Caudate nucleus (tissue), 63 donors: ENCODE measurements at places on chromosomes 1 and 21.

GRCh38 chr1:37448691-37449417 lies 25.5 kb upstream of the ZC3H12A start:
- DNase-seq: no peak

GRCh38 chr21:37153196-37153934 lies 80.3 kb downstream of the TTC3 start:
- no peak for DNase-seq

DNA sequence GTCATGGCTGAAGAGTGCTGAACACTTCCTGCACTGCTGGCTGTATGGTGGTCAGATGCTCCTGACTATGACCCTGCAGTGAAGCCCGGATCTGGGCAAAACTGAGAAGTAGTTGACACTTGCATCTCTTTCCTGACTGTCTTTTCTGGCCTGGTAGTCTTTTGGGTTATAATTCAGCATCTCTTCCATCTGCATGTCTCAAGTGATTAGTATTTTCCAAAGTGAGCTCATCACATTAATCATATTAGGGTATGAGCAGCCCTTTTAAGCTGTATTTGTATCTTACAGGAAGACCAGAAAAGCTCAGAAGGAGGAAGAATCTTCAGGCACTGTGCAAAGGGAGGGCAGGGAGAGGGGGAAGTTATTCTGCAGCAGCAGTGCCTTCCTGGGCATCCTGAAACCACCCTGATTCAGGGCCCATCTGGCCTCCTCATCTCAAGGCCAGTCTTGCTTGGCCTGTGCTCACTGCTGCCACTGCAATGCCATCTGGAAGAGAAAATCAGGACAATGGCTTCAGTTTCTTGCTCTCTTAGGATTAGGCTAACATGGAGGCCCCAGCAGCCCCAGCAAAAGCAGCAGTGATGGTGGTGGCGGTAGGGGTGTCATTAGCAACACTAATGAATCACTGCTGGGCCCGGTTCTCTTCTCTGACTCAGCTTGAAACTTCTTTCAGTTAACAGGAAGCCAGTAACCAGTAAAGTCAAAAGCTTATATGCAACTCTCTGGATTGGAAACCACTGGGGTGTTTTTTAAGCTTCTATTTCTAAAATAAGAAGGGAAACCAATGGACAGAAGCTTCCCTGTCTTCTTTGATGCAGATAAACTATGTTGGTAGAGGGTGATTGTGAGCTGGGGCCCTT lies 63.3 kb upstream of the WDR26 start:
- peak; percentile 14 for DNase-seq

DNA sequence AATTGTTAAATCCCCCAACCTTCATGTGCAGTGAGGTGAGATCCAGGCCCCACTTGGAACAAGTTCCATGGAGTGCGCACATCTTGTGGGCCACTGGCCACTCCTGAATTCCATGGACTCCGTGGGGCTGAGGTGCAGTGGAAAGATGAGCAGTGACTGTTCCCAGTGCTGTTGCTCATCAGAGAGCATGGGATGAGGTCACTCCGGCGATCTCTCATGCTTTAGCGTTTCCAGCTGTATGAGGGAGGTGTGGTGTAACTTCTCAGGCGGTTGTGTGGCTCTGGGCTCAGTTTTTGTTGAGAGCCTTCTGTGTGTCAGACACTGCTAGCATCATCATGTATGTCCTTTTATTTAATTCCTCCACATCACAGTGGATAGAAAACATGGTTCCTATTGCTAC lies 96.2 kb downstream of the GALNT2 start:
- DNase-seq: no peak

GRCh38 chr1:94743862-94744261 lies 76.3 kb upstream of the SLC44A3 start:
- no peak for DNase-seq

DNA sequence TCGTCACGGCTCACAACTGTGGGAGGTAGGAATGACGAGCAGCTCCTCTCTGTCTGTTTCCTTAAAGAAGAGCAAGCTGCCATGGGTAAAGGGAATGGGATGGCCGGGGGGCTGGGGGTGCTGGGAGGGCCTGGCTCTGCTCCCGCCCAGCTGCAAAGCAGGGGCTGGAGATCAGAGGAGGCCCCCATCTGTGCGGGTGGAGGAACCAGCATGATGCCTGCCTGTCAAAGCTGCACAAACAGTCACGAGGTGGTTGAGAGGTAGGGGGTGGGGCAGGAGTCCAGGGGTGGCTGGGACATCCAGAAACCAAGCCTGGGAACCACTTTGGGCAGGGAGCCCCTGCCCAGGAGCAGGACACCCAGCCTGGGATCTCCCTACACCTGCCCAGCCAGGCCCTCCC lies 12.6 kb downstream of the SLC41A1 start:
- no peak for DNase-seq

GRCh38 chr1:111513410-111514020 lies 10.1 kb upstream of the ADORA3 start:
- peak; percentile 24 for DNase-seq

DNA sequence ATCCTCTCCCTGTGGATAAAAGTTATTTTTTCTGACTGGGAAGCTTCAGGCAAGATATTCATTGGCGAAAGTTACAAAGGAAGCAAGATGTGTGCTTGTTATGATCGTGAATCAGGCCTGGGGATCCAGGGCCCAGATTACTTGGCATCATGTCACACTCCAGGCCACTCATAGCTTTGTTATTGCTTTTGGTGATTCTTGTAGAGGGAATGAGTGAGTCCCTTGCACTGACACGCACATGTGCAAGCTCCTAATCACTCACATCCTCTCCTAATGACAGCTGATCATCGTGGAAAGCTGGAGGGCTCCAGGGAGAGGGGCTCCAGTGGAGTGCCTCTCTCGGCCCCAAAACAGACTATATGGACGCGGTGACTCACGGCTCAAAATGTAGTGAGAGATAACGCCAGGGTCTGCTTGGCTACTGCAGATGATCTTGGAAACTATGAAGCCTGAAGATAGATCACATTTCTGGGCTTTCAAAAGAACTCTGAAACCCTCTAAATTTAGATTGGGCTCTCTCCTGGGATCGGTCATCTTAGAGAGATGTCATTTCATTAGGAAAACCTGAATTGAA lies 481.1 kb upstream of the USP24 start:
- no peak for DNase-seq

DNA sequence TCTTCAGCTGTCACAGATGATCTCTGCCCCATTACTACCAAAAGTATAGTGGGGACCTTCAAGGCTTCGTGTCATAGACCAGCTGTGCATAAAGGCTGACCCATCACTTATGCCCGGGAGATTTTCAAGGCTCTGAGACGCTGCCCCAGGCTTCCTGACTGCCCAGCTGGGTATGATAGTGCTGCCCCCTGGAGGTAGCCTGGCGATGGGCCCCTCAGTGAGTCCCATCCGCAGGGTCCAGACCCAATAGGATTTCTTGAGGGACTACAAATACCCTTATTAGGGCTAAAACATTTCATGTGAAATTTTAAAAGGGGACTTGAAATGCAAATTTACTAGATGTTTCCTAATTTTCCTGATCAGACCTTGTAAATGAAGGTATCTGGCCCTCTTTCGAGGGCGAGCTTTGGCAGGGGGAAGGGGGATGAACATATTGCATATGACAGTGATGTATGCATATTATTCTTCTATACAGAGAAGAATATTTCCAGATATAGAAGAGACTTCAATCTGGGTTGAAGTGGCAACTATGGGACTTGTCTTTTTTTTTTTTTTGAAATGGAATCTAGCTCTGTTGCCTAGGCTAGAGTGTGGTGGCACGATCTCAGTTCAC lies 11.7 kb upstream of the FCMR start:
- DNase-seq: no peak

DNA sequence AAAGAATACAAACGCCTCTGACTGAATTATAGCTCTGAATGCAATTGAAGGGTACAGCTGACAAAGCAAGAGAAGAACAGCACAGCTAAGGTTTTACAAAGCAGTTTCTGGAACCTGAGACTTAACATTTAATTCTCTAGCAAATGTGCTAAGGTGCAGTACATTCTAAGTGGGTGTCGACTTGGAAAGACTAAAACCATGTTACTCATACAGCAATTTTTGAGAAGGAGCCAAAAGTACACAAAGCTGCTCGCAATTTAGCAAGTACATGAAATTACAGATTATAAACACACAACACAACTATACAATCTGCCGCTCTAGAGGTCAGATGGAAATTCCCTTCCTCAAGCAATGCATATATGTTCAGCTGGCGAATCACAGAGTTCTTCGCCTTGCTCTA lies 121.9 kb downstream of the TIAM1 start:
- DNase-seq: no peak

DNA sequence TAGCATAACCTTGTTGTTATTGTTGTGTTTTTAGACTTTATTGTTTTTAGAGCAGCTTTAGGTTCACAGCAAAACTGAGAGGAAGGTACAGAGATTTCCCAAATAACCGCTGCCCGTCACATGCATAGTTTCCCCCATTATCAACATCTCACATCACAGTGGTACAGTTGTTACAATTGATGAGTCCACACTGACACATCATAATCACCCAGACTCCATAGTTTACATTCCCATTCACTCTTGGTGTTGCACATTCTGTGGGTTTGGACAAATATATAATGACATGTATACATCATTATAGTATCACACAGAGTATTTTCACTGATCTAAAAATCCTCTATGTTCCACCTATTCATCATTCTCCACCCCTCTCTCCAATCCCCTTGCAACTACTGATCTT lies 25.9 kb upstream of the TOR3A start:
- no peak for DNase-seq

GRCh38 chr1:113567427-113567826 lies 177.1 kb downstream of the MAGI3 start:
- no peak for DNase-seq

GRCh38 chr1:167792188-167792565 lies 70.4 kb downstream of the MPZL1 start:
- DNase-seq: no peak

DNA sequence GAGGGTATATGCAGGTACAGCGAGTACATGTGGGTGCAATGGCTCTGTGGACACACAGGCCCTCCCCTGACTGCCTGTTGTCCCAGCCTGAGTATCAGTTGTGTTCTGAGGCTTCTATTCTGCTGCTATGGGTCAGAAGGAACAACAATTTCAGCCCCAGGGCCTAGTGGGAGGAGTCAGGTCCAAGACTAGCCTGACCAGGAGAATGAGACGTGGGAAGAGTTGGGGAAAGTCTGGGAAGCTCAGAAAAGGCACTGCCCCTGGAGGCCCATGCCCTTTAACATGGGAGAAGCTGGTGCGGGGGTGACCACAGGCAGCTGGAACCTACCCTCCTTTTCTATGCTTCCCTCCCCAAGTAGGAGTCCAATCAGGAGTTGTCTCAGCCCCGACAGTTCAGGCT lies 7.7 kb downstream of the IGSF8 start:
- no peak for DNase-seq

- no peak for DNase-seq
Observed at GRCh38 chr1:147820761-147821297, 60.4 kb upstream of the GJA5 start.

GRCh38 chr1:975896-976683 lies 5.8 kb downstream of the PERM1 start:
- DNase-seq: no peak

GRCh38 chr1:183270541-183271141 lies 84.6 kb downstream of the LAMC2 start:
- no peak for DNase-seq

DNA sequence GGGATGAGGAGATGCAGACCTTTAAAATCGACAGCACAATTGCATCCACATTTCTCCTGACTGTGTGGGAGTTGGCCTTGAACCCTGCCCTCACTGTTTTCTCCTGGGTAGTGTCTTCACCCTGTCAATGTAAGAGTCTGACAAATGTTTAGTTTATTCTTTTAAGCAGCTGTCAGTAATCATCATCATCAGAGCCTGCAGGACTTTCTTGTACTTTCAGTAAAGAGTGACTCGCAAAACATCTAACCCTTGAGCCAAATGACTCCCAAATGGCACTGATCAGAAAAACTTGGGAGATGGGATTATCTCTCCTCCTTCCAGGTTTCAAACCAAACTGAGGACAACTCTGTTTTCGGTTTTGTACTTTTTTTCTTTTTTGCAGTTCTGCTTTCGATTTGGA lies 460.2 kb downstream of the KIF26B start:
- no peak for DNase-seq

- DNase-seq: peak; percentile 40
Observed at GRCh38 chr1:172398970-172399755, 21.3 kb upstream of the C1orf105 start.

- no peak for DNase-seq
Observed at GRCh38 chr1:234862360-234862943, 252.5 kb upstream of the IRF2BP2 start.

- DNase-seq: no peak
Observed at GRCh38 chr1:49606082-49606481, 417.7 kb downstream of the AGBL4 start.

- no peak for DNase-seq
Observed at GRCh38 chr1:220803401-220804201, 16.9 kb downstream of the MTARC1 start.

- DNase-seq: no peak
Observed at GRCh38 chr1:65773391-65774123, 19.1 kb upstream of the PDE4B start.

GRCh38 chr1:218529646-218530300 lies 184.6 kb downstream of the TGFB2 start:
- no peak for DNase-seq

GRCh38 chr1:202807451-202807925 lies 733 bp downstream of the KDM5B start:
- DNase-seq: no peak

DNA sequence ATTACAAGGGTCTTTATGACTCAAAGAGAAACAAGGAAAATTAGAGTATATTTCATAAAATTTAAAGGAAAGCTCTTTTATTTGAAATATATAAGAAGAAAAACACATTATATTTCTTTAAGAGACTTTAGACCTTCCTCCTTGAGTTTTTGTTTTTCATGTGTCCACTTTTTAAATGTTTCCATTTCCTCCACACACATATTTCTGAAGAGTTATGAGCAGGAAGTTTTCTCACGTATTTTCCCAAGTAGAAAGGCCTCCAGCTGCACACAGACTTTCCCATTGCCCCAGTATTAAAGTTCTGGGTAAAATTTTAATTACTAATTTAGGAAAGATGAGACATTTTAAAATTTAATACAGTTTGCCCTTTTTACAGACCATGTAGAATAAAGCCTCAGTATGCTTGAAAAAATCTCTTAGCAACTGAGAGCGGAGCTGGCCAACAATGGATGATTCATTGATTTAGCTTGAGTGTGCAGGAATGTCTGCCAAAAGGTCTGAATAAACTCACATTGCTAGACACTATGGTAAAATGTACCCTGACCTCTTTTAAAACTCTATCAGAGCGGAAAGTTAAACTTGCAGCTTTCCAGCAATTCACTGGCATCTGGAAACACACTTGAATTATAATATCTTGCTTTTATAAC lies 57.9 kb downstream of the DDAH1 start:
- DNase-seq: no peak

DNA sequence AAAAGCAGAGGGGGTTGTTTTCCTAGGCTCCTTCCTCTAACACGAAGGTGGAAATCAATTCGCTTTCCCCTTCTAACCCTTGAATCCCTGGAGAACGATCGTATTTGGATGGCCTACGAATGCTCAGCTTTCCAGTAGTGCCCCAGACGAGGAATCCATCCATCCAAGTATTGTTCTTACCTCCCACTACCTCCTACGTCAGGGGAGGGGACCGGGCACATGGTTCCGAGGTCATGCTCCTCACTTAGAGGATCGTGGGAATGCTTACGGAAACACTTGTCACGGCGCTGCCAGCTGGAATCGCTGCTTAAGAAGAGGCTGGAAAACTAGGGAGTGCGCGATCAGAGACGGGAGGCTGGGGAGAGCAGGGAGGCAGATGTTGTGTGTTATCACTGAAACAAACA lies 47.4 kb downstream of the CAPZB start:
- no peak for DNase-seq

GRCh38 chr1:110087812-110088738 lies 17.6 kb upstream of the ALX3 start:
- no peak for DNase-seq

GRCh38 chr1:34780528-34780927 lies 486 bp upstream of the GJB3 start:
- DNase-seq: no peak
